Hematopoietic multipotent progenitor cell (in vitro differentiated cells): ENCODE measurements at places on chromosomes 7 and 10. TPM values are rescaled to one million over a fixed set of nuclear protein-coding genes. Genes with fewer than 3 reads are reported as not detected.

The PLEKHA1 gene
- total RNA-seq: 3.0 TPM

The CTBP2 gene
- total RNA-seq: 120 TPM

The FAM13C gene
- total RNA-seq: not detected

GRCh38 chr7:83161186-83161585 is 1.5 kb downstream of the PCLO start:
- no peak for DNase-seq

The SYT15B gene
- under 0.01 TPM for total RNA-seq

- DNase-seq: no peak
Observed at GRCh38 chr7:151141855-151142685, 25.4 kb downstream of the GBX1 start.

DNA sequence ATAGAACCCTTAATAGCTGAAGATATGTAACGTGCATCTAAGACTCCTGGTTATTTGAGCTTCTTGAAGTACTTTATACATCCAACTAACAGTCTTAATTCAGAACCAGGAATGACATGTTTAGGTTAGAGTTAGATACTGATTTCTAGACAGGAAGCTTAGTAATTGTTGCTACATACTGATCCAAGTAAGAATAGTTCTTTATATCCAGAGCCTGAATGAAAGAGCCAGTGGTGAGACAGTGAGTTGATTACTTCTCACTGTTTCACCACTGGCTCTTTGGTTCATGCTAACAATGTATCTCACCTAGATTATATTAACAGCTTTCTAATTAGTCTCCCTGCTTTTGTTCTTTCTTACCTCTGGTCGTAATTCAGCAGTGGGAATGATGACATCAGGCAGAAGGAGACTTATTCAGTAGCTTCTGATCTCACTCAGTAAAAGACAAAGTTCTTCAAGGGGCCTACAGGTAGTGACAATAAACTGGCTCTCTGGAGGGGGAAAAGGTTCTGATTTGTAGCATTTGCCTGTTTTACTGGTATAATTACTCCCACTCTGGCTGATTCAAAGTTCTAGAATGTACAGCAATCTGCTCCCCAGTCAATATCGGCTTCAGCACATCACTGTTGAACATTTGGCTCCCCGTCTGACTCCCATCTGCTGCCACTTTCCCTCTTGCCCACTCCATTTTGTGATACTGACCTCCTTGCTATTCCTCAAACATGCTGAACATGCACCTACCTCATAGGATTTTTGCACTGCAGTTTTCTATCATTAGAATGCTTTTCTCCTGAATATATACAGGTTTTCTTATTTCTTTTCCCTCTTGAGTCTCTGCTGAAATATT is 29.1 kb downstream of the MCU start:
- DNase-seq: no peak

DNA sequence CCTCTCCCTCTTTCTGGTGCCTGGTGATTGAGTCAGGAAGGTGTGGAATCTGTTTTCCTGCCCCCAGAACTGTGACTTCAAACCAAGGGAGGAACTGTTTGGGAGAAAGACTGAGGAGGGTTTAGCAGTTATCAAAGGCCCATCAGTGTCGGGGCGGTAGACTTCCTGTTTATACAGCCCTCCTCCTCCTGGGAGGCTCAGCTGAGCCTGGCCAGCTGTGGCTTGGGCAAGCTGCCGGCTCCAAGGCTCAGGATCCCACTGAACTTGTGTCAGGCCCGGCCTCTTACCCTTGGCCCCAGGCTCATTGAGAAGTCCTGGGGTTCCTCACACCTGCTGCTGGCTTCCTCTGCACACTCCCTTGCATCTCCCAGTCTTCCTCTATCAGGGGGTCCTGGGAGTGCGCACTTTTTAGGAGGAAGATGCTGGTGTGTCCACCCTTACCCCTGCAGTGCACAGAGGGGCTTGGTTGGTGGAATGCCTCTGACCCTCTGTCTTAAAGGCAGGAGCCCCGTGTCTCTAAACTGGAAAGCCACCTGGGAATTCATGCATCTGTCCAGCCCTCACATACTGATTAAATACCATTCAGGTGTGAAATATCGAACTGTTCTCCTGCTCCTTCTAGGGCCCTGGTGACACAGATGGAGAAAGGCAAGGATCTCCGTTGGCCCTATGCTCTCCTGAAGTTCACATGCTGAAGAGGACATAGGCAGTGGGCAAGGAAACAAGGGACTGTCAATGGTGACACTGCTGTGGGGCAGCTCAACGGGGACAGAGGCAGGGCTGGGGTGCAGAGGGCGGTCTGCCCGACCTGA is 32.4 kb downstream of the CXCL12 start:
- peak; percentile 26 for DNase-seq

GRCh38 chr10:59741048-59741447 is 12.2 kb downstream of the MRLN start:
- DNase-seq: no peak

GRCh38 chr10:91127341-91128082 is 93.0 kb upstream of the PCGF5 start:
- no peak for DNase-seq

- no peak for DNase-seq
Observed at GRCh38 chr7:123769371-123769770, 20.6 kb upstream of the WASL start.
